ENCODE measurements at places on chromosomes 12 and 14.

GRCh38 chr12:74722709-74723108 lies 185.1 kb downstream of the ATXN7L3B start:
- DNase-seq: no peak

GRCh38 chr12:3574986-3575385 lies 84.0 kb downstream of the PRMT8 start:
- DNase-seq: peak; percentile 1

GRCh38 chr12:103530307-103531066 lies 34.7 kb upstream of the C12orf42 start:
- DNase-seq: no peak

DNA sequence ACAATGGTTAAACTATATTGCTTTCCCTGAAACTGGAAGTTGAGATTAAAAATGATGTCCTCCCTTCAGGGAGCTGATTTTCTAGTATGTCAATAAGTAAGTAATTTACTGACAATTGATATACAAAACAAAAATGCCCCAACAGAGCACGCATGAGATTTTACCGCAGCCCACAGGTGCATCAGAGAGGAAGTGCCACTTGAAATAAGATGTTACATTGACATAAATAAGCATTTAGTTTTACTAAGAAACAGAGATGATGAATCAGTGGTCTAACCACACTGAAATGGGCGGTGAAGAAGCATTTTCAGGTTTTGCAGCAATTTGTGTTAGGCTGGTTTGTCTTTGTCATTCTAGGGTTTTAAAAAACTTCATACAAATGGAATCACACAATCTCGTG lies 8.8 kb upstream of the CLECL1 start:
- no peak for DNase-seq

GRCh38 chr14:61474701-61475100 lies 153.3 kb downstream of the PRKCH start:
- DNase-seq: no peak

Data from aorta (tissue), 5 donors.